ENCODE measurements at places on chromosomes 2 and 18.

GRCh38 chr2:20430461-20431300 is 16.2 kb upstream of the RHOB start:
- DNase-seq: no peak

DNA sequence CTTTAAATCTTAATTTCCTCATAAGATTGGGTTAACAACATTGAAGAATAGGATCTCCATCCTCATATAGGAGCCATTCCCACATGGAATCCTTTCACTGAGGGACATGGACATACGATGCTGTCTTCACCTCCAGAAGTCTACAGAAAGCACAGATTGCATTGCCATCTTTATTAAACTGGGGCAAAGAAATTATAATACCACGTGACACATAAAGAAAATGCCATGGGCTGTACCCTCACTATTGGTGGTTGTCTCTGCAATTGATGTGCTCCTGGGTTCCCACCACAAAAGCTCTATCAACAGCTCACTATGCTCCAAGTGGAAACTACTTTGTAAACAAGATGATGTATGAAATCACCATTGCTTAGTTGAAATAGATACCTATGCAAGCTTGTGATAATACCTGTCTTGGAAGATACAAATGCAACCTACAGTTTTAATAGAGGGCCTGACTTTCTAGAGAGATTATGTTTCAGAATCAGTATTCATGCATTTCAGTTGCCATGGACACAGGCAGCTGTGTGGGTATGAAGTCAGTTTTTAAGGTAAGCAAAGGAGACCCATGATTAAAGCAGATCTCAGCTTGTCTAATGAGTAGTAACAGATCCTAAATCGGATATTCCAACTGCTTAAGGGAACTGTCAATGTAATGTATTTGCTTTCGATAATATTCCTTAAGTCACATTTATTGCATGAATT is 337.0 kb downstream of the RAD51AP2 start:
- DNase-seq: no peak

GRCh38 chr18:61086657-61087056 is 246.6 kb upstream of the CDH20 start:
- no peak for DNase-seq

DNA sequence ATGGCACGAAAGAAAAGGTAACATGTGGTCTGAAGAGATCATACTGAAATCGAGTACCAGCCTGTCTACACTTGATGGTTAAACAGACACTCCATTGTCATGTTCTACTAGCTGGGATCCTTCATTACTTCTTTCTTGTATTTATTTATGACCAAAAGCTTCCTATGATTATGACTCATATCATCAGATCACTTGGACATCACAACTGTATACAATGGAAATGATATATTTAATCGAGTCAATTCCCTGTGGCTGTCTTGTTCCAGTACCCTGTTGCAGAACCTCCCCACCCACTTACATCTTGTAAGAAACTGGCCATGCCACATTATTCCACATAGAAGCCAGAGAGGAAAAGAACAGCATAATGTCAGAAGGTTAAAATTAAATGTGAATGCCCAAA is 358.9 kb downstream of the ZEB2 start:
- no peak for DNase-seq

DNA sequence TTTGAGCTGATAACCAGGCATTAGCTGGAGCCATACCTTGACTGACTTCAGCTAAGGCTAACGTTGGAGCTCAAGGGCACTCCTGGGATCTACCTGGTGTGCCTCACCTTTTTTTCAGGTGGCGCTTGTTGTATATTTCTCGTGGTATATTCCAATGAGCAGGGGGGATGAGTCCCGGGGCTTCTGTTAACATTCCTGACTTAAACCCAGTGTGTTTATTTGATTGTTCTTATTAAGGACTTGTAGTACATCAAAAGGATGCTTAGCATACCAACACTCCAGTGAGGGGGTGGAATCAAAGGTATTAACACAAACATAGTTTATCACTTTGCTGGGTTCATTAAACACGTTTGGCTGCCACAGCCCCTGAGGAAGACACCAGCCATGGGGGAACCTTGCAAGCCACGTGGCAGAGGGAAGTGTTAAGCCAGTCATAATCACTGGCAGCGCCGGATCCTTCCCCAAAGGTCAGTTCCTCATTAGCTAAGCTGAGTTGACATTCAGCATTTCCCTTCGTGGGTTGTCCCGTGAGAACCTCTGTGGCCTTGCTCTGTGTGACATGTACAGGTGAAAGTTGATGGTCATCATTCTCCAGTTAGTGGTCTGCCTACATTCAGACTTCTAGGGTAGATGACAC is 119.5 kb upstream of the MCFD2 start:
- no peak for DNase-seq

- DNase-seq: no peak
Observed at GRCh38 chr2:240500561-240501423, 57.0 kb downstream of the ANKMY1 start.

- no peak for DNase-seq
Observed at GRCh38 chr2:2836343-2837070, 505.4 kb upstream of the MYT1L start.

- no peak for DNase-seq
Observed at GRCh38 chr2:3566806-3567205, 8.3 kb upstream of the RPS7 start.

DNA sequence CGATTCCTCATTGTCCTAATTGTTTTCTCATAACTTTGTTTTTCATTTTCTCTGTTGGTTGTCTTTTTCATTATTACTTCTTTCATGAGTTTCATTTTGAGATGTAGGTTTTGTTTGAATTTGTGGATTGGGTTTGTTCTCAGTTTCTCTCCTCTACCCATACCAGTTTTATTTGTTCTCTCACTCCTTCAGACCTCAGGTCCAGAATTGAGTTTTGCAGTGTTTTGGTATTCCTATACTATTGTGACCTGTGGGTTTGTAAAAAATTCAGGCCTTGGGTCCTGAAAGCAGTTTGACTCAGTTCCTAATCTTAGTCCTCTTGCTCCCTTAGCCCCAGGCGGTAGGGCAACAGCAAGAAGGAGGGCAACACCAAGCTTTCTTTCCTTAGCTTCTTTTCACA is 28.3 kb upstream of the UBE2E3 start:
- no peak for DNase-seq

- DNase-seq: no peak
Observed at GRCh38 chr2:60699617-60700016, 56.5 kb upstream of the PAPOLG start.

DNA sequence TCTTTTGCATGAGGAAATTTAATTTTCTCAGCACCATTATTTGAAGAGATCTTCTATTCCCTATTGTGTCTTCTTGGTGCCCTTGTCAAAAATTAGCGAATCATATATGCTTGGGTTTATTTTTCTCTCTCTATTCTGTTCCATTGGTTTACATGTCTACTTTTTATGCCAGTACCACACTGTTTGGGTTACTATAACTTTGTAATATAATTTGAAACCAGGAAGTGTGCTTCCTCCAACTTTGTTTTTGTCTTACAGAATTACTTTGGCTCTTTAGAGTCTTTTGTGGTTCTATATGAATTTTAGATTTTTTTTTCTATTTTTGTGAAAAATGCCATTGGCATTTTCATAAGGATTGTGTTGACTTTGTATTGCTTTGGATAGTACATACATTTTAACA is 17.6 kb downstream of the ALMS1 start:
- DNase-seq: no peak

- DNase-seq: no peak
Observed at GRCh38 chr2:47019532-47019931, 103.9 kb upstream of the MCFD2 start.

DNA sequence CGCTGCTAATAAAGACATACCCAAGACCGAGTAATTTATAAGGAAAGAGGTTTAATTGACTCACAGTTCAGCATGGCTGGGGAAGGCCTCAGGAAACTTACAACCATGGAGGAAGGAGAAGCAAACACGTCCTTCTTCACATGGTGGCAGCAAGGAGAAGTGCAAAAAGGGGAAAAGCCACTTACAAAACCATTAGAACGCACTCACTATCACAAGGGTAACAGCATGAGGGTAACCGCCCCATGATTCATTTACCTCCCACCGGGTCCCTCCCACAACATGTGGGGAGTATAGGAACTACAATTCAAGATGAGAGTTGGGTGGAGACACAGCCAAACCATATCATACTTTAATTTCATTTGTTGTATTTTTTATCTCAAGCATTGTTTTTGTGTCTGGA is 67.5 kb downstream of the ATP9B start:
- DNase-seq: no peak

- DNase-seq: peak; percentile 22
Observed at GRCh38 chr2:65436824-65437221, 4.4 kb upstream of the SPRED2 start.

- DNase-seq: no peak
Observed at GRCh38 chr2:160667811-160668210, 174.2 kb upstream of the RBMS1 start.

DNA sequence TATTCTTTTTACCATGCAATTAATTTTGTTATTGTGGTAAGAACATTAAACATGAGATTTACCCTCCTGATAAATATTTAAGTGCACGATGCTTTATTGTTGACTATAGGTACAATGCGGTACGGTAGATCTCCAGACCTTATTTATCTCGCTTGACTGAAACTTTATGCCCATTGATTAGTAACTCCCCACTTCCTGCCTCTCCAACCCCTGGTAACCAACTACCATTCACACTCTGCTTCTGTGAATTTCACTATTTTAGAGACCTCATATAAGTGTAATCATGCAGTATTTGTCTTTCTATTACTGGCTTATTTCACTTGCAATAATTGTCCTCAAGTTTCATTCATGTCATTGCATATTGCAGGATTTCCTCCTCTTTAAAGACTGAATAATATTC is 195.7 kb upstream of the ID2 start:
- DNase-seq: no peak

DNA sequence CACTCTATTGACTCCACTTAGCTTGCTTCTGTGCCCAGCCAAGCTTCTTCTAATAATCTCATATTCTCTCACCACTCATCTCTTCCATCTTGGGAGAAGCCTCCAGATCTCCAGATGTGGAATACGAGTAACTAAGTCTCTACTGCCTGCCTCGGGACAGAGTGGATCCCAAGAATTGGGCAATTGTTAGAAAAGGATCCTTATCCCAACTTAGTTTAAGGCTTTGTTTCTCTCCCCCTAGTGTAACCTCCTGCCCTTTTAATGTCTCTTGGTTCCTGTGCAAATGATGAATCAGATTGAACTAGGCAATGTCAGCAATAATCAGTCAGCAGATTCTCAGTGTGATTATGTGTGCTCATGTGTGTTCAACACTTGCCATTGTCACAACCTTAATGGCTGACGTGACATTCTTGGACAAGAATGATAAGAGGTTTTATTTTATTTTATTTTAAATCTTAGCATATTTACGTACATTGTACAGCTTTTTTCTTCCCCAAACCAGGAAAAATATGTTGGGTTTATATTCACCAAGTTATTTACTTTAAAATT is 59.7 kb downstream of the MYO3B start:
- no peak for DNase-seq

DNA sequence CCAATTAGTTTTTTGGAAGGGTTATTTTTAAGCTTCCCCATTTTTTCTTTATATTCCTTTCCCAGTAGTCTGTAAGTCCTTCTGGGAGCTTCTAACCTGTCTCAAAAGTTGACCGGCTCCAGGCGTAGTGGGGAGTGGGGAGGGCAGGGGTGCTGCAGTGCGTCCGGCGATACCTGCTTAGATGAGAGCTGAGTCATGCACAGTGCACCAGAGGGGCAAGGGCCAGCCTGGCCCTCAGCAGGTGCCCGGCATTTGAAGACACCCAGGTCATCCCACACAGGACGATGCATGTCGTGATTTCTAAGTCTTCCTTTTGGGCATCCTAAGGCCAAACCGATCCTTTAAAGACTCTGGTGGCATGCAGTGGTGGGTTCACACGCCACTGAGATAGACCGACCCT is 73.4 kb downstream of the TPO start:
- no peak for DNase-seq

DNA sequence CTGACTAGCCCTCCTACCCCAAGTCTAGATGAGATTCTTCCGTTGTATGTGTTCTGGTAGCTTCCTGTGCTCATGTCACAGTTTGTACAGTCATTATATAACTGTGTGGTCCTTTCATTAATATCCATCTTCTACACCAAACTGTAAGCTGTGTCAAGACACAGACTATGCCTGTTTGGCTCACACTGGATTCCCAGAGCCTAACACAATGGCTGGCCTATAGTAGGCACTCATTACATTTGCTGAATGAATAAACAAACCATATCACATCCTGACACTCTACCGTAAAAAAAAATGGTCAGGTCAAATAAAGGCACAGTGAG is 72.6 kb downstream of the ANKRD44 start:
- no peak for DNase-seq

DNA sequence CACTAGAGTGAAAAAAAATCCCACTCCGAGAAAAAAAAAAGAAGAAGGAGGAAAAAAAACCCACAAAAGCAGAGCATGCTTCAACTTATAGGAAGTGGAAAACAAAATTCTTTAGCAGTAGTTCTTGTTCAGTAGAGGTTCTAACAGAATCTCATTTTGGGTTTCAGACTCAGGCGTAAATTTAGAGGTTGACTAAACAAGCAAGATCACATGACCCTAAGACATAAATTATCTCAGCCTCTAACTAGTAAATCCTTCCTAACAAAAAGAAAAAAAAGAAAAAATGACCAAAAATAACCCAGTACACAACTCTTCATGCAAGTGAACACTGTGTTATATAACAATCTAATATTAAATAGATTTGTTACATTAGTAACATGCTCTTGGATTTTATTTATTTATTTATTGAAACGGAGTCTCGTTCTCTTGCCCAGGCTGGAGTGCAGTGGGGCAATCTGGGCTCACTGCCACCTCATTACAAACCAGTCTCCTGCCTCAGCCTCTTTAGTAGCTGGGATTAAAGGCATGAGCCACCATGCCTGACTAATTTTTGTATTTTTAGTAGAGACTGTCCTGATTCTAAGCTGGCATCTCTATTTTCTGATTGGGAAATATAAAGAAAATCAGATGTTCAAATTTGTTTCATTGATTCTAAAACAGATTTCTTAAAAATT is 35.4 kb downstream of the PPP4R3B start:
- no peak for DNase-seq

- peak; percentile 55 for DNase-seq
Observed at GRCh38 chr2:33598561-33599174, 431 bp downstream of the FAM98A start.

DNA sequence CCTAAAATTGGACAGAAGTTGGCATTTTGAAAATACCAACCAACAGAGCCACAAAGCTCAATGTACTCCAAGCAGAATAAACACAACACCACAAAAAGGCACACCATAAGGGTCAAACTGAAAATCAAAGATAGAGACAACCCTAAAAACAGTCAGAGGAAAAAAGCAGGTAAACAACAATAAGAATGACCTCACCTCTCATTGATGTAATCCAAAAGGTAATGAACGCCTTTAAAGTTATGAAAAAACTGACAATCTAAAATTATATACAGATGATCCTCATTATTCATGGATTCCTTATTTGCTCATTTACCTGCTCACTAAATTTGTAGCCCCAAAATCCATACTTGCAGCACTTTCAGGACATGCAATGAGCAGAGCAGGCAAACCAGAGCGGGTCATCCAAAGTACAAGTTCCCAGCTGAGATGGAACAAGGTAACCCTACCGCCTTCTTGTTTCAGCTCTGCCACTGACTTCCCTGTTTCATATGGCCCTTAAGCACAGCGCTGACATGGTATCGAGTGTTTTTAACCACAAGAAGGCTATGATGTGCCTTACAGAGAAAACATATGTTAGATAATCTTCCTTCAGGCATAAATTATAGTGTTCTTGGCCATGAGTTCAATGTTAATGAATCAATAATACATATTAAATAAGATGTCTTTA is 17.0 kb downstream of the RTN4 start:
- DNase-seq: no peak

All from glutamatergic neuron (in vitro differentiated cells).